ENCODE measurements at places on chromosomes 6 and 20.
A peak's percentile ranks its signal among the peaks of the same experiment; 100 is the strongest.

- DNase-seq = no peak
Observed at GRCh38 chr6:148984531-148985056, 237.8 kb downstream of the UST start.

GRCh38 chr20:57106030-57106682 lies 160.3 kb downstream of the BMP7 start:
- DNase-seq = no peak

DNA sequence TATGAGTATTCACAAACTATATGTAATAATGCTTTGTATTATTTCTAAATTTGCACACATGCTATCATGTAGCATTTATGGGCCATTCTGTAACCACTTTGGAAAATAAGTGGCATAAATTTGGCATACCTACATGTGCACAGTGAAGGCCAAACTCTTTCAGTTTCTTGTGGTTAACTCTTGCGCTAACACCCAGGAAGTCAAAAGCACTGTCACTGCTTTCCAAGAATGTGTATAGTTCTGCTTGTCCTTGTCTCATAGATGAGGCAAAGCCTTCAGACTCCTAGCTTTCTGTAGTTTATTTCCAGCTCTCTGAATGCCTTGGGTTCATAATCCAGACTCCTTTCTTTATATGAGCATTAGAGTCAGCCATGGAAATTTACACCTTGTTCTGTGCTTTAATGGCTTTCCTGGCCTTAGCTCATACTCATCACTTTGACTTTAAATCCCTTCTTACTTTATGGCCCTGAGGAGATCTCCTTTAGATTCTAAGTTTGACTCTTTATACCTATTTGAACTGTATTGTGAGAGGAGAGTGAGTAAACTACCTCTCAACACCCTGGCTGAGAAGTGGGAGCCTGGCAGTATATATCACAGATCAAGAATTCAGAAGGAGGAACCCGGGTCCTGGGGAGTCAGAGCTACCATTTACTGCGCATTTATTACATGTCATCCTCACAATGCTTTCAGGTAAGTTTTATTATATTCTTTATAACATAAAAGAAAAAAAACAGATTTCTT lies 949 bp upstream of the SLC17A3 start:
- DNase-seq = no peak

DNA sequence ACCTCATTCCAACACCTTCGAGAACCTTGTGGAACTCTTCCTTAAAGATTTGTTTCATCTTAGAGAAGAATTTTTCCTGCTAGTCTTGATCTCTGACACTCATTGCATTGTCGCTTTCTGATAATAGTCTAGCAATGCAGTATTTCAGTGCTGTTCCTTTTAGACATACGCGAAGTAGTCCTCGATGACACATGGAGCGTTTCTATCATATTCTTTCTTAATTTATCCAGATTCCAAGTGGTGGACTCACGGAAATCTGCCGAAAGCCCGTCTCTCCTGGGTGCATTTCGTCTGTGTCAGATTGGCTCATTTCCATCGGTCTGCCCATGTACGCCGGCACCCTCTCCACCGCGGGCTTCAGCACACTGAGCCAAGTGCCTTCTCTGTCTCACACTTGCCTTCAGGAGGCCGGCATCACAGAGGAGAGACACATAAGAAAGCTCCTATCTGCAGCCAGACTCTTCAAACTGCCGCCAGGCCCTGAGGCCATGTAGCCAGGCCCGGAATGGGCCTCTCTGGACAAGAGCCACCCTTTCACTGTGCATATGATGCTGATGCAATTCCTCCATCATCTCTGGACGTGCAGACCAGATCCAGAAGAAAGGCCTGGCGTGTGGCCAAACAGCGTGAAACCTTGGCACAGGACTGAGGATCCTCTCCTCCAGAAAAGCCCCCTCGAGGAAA lies 198.6 kb upstream of the UST start:
- no peak for DNase-seq

DNA sequence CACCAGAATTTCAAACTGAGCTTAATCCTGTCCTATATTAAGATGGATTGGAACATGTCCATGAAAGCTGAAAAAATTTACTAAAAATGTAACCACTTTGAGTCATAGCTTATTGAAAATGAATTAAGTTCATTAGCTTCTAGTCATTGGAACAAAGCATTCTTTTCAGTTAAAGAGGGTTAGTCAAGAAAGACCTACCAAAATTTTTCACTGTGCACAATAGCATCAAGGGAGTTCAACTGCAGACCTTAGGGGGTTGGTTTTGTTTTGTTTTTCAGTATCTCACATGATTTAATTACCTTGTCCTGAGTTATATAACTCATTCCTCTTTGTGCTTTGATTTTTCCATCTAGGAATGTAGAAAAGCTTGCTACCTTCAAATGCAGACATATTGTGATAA lies 2.8 kb downstream of the SLC2A12 start:
- DNase-seq = no peak

DNA sequence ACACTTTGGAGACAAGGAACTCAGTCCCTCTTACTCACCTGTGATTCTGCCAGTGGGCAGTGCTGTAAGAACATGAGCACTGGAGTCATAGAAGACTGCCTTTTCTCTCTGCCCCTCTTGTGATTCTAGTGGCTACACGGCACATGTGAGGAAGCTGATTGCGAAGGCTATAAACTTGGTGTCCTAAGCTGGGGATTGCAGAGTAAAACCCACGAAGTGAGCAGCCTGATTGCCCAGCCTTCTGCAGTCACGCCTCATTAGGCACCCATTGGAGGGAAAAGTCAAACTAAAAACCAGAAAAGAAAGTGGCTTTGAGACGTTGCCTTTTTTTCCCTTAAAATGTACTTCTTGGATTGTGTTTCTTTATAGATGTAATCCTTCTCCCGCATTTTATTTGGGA lies 748.4 kb upstream of the CHD6 start:
- DNase-seq = no peak

DNA sequence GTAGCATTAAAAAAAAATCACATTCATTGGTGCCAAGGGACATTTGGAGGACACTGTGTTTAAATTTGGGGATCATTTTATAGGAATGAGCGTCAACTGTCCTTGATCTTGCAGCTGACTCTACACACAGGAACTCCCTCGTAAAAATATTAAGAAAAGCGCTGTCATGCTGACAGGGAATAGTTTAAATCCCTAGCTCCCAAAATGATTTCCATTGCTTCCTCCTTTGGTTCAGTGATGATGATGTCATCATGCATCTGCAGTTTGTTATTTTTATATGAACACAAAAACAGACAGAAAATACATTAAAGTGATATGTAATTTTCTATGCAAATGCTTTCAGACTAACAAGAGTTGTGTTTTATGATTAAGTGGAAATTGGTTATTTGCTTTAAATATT lies 275.6 kb downstream of the BTBD9 start:
- no peak for DNase-seq

DNA sequence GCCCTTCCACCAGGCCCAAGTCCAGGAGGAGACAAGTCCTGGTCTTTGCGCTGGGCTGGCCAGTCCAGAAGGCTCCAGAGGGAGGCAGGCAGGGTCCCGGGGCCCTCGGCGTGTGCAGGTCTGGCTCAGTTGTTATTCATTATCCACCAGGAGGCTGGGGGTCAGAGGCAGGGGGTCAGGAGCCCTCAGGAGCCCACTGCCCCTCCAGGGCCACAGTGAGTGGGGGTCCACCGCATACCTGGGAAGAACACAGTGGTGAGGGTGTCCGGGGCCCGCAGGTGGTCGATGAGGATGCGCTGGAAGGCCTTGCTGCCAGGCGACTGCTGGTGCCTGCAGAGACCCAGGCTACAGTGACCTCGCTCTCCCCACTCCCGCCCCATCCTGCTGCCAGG lies 4.4 kb upstream of the C20orf144 start:
- DNase-seq = no peak

DNA sequence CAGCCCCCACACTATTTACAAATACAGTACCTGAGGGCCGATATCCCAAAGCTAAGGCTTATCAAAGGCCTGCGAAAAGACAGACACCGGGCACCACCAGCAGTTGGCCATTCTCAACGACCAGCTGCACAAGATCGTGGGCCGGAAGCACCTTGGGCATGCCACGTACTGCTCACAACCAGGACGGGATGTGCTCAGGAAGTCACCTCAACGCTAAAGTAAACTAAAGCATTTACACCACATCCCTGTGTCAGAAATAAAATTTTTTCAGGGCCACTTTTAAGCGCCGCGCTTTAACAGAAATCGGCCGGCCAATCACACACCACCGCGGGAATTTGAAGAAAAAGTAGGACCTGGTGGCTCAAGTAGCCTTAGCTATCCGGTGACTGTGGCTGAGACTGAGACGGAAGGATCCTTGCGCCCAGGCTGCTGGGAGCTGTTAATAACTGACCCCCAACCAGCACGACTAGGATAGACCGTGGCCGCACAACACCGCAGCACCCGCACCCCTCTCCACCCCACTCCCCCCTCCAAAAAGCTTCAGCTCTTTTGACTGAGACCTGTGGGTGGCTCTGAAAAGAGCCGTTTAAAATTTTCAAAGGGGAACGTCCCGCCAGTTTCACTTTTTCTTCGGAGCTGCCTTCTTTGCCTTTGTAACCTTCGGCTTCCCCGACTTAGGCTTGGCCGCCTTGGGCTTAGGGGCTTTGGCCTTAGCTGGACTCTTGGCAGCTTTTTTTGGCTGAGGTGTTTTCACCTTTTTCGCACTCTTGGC lies 131.2 kb upstream of the BTN3A2 start:
- no peak for DNase-seq

DNA sequence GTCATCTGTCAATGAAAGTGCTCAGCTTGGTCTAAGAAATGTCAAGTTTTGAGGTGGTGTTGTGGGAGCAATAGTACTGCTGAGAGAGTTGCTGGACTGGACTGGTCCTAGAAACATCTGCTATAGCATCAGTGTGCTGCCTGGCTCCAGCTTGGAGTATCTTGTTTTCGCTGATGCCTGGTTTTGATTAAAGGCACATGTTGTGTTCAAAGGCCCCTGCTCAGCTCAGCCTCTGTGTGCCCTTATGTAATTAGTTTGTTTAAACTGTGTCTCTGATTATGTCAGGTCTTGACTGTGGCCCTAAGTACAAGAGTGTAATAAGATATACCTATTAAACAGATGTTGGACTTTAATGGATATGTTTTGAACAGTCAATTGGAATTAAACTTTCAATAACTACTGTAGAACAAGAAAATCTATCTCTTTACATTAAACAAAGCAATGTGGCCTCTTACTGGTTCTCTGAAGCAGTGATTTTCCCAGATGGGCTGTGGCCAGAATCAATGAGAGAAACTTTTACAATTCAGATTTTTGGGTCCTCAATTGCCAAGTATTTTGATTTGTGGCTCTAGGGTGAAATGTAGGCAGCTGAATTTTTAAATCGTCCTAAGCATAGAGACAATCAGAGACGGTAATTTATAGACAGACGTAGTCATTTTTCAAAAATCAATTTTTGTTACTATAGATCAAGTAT lies 668.2 kb downstream of the DHX35 start:
- peak; percentile 58 for DNase-seq

- DNase-seq = no peak
Observed at GRCh38 chr6:32462609-32463008, 22.9 kb downstream of the HLA-DRA start.

DNA sequence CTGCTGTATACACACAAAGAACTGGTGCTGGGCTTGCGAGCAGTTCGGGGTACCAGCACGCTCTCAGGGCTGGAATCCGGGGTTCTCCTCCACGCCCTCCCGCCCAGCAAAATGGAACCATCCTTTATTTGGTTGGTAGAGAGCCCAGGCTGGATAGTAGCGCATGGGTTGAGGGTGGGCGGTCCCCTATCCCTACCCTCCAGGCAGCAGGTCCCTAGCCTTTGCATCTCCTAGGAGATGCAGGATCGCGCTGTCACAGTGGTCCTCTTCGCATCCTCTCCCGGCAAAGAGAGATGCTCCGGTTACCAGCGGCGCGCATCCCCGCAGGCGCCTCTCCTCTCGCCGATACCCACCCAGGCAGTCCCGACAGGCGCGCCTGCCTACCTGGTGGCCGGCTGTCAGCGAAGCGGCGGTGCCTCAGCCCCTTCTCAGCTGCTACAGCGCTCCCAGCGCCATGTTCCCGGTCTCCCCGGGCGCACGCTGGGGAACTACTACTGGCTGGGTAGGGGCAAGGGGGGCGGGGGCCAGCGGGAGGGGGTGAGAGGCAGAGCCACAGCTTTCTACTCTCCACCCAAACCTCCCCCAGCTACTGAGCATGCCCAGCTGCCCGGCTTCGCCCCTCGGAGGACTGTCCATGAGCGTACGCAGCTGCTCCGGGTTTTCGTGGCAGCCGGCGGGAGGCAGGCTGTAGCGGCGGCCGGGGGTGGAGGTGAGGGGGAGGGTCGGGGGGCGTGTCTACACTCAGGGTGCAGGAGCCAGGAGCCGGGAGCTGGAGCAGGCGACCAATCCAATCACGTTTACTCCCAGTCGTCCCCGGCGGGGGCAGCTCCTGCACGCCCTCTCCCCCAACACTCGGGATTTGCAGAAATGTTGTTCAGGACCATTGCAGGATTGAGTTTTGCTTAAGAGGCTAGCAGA lies at the start of gene PAK5:
Gene PAK5 (minus strand): TSS at position 699 of the 918 bp plus-strand sequence. CDS start 194,748 bp downstream, outside the sequence.
- peak; percentile 84 for DNase-seq

- no peak for DNase-seq
Observed at GRCh38 chr6:149032599-149033405, 284.7 kb upstream of the TAB2 start.

- no peak for DNase-seq
Observed at GRCh38 chr6:36774331-36774730, 64.9 kb downstream of the CPNE5 start.

- DNase-seq = no peak
Observed at GRCh38 chr6:143999406-143999805, 8.7 kb downstream of the PLAGL1 start.

DNA sequence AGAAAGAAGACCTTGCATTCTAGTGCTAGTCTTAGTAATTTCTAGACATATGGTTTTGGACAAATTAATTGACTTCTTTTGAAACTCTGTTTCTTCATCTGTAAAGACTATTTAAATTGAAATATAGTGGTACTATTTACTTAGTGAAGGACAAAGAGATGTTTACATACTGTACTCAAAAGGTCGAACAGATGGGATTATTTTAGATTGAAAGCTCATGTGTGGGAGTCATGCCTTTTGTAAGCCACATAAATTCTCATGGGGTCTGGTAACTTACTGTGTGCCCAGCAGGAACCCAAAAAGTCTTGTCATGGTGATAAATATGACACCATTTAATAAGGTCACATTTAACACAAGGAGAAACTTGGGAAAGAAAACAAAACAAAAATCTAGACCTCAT lies 368.2 kb upstream of the CITED2 start:
- no peak for DNase-seq
